Effector CD4-positive, alpha-beta T cell (primary cell): ENCODE measurements at places on chromosomes 2 and 18.

GRCh38 chr2:100043891-100044255 is 98.5 kb downstream of the AFF3 start:
- DNase-seq: no peak

- DNase-seq: no peak
Measured at GRCh38 chr2:176130147-176130956, 847 bp downstream of the HOXD8 start.

DNA sequence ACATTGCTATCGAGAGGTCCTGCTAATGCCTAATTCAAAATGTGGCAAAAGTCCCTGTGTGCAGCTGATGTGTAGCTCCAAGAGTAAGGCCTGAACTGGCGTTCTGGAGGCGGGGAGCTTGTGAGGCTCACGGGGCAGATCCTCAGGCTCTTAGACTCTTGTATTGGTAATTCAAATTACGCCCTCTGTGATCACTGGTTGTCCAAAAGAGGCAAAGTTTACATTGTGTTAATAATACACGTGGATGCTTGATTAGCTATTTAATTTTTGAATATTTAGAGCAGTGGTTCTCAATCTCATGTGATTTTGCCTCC is 12.4 kb upstream of the CRYGA start:
- no peak for DNase-seq

GRCh38 chr18:3074087-3074486 is 61.1 kb upstream of the LPIN2 start:
- DNase-seq: no peak

GRCh38 chr2:62663920-62664795 is 41.4 kb upstream of the EHBP1 start:
- DNase-seq: no peak

DNA sequence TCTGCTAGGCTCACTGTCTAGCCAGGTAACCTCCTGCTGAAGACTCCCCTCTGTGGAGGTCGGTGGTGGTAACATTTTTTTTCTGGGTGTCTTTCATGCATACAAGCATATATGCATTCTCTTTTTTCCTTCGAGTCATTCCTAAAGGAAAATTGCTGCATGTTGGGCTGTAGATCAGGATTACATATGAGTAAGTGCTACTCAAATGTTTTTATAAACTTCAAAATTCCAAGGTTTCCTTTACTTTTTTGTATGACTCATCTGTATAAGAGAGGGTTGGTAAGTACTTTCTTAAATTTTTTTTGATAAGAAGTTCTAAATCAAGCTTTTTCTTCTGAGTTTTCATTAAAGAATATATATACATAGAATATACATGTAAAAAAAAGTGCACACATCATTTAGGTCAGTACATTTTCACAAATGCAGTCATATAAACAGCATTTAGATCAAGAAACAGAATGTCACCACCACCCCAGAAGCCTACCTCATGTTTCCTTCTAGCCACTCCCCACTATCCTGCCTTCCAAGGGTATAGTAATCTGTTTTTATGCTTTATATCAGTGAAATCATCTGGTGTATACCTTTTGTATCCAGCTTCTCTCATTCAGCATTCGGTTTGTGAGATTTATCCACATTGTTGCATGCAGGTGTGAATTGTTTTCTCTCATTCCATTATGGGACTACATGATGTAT is 128.0 kb upstream of the MAP3K20 start:
- no peak for DNase-seq

DNA sequence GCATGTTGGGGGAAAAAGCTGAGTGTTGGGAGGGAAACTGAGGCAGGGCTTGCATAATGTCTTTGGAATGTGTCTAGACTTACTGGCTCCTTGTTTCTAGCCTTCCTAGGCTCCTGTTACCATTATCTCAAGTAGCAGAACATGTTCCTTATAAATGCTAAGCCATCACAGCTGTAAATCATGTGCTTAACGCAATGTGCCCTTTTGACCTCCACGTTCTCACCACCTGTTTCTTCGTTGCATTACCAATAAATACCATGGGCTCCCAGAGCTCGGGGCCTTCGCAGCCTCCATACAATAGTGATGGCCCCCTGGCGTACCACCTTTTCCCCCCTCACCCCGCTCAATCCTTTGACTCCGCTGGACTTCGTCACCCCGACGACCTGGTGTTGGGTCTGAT is 54.0 kb upstream of the CWC22 start:
- no peak for DNase-seq

DNA sequence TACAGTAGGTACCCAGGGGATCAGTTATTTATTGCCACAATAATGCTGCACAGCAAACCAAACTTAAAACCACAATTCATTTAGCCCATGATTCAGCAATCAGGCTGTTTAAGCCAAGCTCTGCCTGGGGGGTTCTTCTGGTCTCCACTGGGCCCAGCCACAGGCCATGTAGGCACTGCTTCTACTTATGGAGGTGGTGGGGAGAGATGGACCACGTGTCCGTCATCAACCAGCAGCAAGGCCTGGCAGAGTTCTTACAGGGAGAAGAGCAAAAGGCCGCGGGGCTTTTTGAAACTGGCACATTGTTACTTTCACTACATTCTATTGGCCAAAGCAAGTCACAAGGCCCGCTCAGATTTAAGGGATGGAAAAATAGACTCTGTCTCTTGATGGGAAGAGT is 76.3 kb upstream of the DAPL1 start:
- no peak for DNase-seq

GRCh38 chr2:134177351-134177931 is 76.4 kb upstream of the MGAT5 start:
- no peak for DNase-seq

DNA sequence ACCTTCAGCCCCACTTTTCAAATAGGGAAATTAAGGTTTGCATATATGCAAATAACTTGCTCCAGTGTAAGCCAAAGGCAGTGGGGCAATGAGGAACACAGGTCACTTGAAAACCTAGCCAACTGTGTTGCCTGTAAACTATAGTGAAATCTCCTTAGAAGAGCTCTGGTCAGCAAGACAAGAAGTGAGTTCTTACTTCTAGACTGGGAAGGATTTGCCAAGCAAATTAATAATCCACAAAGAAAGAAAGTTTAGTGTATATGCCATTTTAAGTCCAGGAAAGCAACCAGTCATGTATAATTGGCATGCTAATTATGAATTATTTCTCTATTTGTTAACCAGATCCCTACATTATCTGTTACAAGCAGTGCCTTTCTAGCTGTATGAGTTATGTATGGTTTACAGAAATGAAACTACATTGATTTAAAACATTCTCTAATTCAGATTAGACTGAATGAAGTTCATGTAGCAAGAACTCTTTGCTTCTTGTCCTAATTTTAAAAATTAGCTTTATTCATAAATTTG is 129.9 kb downstream of the MTX2 start:
- no peak for DNase-seq

- peak; percentile 26 for DNase-seq
Measured at GRCh38 chr2:135742325-135742757, 686 bp downstream of the UBXN4 start.

DNA sequence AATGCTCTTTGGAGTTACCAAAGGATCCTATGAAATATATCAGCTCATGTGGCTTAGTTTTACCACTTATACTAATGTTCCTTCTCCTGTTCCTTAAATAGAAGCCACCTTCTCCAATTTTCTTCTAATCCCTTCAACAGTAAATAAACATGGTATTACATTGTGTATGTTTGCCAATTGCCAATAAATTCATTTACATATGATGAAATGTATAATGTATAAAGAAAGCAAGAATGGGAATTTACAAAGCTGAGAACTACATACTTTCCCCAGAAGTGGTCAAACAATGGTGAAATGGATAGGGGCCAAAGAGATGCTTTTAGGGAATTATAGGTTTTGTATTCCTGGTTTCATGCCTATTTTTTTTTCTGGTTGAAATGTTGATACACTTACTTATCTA is 894.2 kb upstream of the CRIM1 start:
- DNase-seq: no peak

- DNase-seq: no peak
Measured at GRCh38 chr2:195671563-195671962, 14.5 kb downstream of the SLC39A10 start.

- no peak for DNase-seq
Measured at GRCh38 chr2:16247326-16248122, 307.2 kb downstream of the MYCN start.

DNA sequence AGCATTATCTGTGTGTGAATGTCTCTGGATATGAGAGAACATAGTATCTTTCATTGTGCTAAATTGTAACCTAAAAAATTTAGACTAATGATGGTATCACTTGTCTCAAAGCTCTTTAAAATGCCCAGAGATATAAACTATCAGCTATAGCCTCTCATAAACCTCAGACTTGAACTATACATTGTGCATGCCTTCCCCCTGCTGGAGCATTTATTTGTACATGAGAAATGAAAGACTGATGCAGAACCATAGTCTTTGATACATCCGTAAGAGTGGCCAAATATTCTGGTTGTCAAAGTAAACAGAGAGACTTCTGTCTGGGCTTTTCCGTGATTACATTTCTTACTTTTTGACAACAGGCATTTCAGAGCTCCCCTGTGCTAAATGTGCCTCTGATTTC is 71.9 kb upstream of the CCDC68 start:
- DNase-seq: no peak

- peak; percentile 30 for DNase-seq
Measured at GRCh38 chr18:35407871-35408481, 30.8 kb upstream of the ZNF396 start.

DNA sequence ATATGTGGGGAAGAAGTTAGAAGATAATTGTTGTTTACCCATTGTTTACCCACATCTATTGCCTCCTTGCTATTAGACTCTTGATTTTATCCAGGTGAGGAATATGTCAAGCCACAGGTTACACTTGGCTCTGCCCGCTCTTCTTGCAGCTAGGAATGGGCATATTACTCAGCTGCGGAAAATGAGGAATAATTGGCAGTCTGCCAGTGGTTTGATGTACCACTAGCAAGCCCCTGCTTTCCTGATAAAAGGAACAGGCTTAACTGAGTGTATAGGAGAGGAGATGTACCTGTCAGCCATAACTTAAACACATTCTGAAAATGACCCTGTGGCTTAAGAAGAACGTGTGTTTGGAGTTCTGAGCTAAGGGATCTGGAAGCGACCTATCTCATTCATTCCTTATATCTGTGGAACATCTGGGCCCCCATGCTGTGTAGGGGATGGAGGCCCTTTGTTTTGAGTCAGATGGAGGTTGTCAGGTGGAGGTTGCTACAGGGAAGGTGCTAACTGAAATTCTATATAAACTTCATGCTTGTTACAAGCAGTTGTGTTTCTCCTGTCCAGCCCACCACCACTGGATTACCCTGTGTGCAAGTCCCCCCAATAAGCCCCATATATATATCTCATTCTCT is 4.6 kb upstream of the FMNL2 start:
- no peak for DNase-seq
